ENCODE measurements at places on chromosomes 13 and 19. TPM values are rescaled to one million over a fixed set of nuclear protein-coding genes. Genes with fewer than 3 reads are reported as not detected.

The C1QTNF9B gene
- polyA plus RNA-seq, result 1.3 TPM

The NCAN gene
- polyA plus RNA-seq, result 0.10 TPM

The CEACAM20 gene
- polyA plus RNA-seq, result not detected

The CEACAM4 gene
- polyA plus RNA-seq, result not detected

The ZNF682 gene
- 24.5 TPM for polyA plus RNA-seq

The KIR3DL1 gene
- not detected for polyA plus RNA-seq

The CAPN12 gene
- 2.7 TPM for polyA plus RNA-seq

The ZSCAN5B gene
- polyA plus RNA-seq, result 0.21 TPM

The TUBA3C gene
- not detected for polyA plus RNA-seq

The OR4F17 gene
- polyA plus RNA-seq, result not detected

The PRR20C gene
- not detected for polyA plus RNA-seq

The PRR19 gene
- polyA plus RNA-seq, result 1.2 TPM

The ZNF566 gene
- polyA plus RNA-seq, result 17.7 TPM

The MEIOSIN gene
- not detected for polyA plus RNA-seq

The CD33 gene
- polyA plus RNA-seq, result 3.4 TPM

The NLRP9 gene
- 0.08 TPM for polyA plus RNA-seq

The RFPL4A gene
- not detected for polyA plus RNA-seq

The MAP2K7 gene
- polyA plus RNA-seq, result 30.3 TPM

The TEX29 gene
- polyA plus RNA-seq, result 0.59 TPM

The SULT2A1 gene
- 0.38 TPM for polyA plus RNA-seq

The ADGRE2 gene
- polyA plus RNA-seq, result 0.56 TPM

The ZNF66 gene
- polyA plus RNA-seq, result 7.8 TPM

The LILRA6 gene
- 0.54 TPM for polyA plus RNA-seq

The SCN1B gene
- polyA plus RNA-seq, result 1.6 TPM

The HSPB6 gene
- 91.7 TPM for polyA plus RNA-seq

The TRIP10 gene
- 115 TPM for polyA plus RNA-seq

The RPL13A gene
- 3,621 TPM for polyA plus RNA-seq

The CYP4F2 gene
- polyA plus RNA-seq, result not detected

The MISP gene
- 8.7 TPM for polyA plus RNA-seq

Data from left lung (tissue), 14 donors.